Activated CD4-positive, CD25-positive, alpha-beta regulatory T cell treated with anti-CD3 and anti-CD28 coated beads, Interleukin-2, amount 50 U/mL, for 16 hours (primary cell): ENCODE measurements at places on chromosomes 7 and 10.

DNA sequence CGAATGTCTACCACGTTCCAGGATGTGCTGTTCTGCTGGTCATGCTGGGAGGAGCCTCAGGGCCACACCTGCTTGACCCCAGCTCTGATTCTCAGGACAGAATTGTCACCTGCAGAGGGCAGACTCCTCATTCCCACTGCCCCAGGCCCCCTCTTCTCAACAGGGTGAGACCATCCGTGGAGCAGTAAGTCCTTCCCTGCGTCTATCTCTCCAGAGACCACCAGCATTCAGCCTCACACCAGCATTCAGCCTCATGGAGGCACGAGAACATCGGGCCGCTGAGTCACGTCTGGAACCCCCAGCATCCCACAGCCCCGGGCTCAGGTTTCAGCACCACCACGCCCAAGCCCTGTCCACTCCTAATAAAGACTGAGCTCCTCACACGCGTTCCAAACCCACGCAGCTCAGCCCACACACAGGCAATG, 273.4 kb downstream of the DIP2C start:
- no peak for DNase-seq

GRCh38 chr10:132611026-132611910, 73.7 kb downstream of the INPP5A start:
- DNase-seq = no peak

- no peak for DNase-seq
These were observed 173.9 kb downstream of the HERPUD2 start for GRCh38 chr7:35520810-35521625.

- DNase-seq = no peak
These were observed 60.4 kb downstream of the NEURL1 start for GRCh38 chr10:103553743-103554487.

DNA sequence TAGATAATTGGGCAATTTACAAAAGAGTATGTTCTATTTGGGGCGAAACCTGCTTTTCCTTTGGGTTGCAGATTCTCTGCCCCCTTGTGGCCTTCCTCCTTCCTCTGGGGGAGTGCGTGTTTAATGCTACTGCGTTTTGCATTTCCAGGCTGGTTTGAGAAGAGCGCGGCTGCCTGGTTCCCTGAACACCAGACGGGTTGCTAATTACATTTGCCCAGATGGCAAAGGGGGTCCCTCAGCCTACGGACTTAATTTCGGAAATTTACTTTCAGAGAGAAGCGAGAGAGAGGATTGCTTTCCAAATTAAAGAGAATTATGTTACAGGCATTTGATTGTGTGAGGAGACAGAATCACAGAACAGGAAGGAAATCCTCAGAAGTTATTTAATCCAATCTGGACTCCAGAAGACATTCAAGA, 91.9 kb upstream of the JAZF1 start:
- DNase-seq = no peak

DNA sequence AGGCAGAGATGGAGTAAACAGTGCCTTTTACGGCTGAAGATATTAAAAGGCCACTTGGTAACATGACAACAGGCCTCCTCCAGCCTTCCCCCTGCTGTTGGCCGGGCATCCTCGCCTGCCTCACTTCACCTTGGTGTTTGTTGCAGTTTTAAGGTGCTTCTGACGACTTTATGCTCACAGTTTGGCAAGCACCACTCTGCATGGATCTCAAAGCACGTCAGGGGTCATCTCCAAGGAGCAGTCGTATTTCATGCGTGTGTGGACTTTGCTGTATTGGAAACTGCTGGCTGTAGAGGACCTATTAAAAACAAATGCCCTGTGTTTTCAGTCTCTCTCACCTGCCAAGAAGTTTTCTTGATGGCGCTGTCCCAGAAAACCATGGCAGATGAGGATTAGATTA, 483.1 kb downstream of the RPS24 start:
- DNase-seq = no peak

DNA sequence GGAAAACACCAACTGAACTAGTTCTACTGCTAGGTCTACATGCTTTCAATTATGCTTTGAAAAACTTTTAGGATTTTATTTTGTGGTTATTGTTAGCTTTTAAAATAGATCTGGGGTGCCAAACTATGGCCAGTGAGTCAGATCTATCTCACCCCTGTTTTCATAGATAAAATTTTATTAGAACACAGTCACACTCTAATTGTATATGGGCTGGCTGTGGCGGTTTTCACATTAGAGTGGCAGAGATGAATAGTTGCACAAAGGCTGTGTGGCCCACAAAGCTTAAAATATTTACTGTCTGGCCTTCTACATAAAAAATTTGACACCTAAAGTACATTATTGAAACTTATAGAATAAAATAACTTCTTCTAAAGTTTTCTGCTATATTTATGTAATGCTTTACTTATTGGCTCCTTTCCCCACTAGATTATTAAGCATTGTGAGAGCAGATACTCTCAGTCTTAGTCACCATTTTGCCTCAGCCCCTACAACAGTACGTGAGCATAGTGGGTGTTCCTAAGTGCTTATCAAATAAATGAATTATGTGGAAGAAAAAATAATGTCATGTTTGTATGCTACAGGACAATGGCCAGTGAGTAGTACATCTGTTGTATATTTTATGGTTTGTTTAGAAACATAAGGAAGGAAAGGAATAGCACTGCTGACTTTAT, 5.4 kb upstream of the SUV39H2 start:
- DNase-seq = no peak

- no peak for DNase-seq
These were observed 459 bp upstream of the FEZF1 start for GRCh38 chr7:122304996-122305421.

GRCh38 chr10:78997635-78998618, 70.8 kb upstream of the ZMIZ1 start:
- no peak for DNase-seq
